ENCODE measurements at places on chromosomes 12 and 14.
A peak's percentile ranks its signal among the peaks of the same experiment; 100 is the strongest.

DNA sequence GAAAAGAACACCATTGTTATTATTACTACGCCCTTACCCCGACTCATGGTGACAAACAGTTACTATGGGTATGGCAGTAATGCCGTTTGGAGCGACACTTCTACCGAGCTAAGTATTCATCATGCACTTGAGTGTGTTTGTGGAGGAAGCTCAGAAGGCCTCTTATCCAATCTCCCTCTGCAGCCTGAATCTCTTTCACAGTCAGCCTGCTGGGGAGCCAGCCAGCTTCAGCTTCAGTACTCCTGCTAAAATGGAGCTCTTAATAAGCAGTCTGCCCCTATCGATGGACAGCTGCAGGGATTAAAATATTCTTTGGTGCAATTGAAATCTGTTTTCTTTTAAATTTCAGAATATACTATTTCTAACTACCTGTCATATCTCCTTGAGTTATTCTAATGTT is 24.7 kb upstream of the ATP5MC2 start:
- DNase-seq, result no peak

GRCh38 chr12:13238204-13238603 is 41.7 kb downstream of the EMP1 start:
- DNase-seq, result no peak

DNA sequence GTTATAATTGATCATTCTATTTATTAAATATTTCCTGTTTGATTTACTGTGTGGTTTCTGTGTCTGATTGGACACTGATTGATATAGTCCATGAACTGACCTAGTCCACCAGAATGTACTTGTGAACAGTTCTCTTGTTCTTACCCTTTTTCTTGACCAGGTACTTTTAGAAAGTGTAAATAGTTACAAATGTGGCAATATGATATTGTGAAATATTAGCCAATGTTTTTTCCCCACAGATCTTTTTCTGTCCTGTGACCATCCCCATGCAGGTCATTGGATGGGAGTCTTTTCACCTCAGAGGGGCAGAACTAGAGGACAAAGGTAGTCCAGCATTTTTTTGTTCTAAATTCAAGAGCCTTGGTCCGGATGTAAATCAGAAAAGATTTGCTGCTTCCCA is 8.3 kb upstream of the CRY1 start:
- no peak for DNase-seq

DNA sequence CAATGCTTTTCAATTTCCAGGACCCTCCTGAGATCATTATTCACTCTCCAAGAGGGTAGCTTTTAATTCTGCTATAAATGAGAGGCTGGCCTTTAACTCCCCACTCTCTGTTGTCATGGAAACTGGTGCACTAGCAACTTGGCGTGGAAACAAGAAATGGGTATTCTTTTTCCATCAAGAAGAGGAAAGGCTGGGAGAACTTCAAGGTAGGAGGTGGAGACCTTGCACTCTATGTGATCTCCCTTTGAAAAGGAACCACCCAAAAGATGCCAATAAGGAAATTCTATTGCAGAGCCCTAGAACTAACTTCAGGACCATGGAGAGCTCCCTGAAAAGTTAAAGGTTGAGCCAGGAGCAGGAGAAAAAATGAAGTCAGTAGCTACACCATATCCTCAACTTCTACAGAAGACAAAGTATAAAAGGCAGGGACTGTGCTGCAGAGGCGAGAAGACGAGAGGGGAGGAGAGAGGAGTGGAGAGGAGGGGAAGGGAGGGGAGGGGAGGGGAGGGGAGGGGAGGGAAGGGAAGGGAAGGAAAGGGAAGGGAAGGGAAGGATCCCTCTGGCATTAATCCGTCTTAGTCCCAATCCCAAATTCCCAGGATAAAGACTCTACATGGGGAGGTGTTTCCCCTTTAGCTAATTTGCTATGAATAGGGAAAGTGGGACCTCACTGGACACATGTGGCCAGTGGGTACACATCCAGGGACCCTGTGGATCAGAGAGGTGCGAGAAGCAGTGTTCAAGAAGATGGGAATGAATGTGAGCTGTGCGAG is 46.7 kb upstream of the FICD start:
- peak; percentile 10 for DNase-seq

GRCh38 chr12:968545-968944 is 19.1 kb upstream of the RAD52 start:
- no peak for DNase-seq

DNA sequence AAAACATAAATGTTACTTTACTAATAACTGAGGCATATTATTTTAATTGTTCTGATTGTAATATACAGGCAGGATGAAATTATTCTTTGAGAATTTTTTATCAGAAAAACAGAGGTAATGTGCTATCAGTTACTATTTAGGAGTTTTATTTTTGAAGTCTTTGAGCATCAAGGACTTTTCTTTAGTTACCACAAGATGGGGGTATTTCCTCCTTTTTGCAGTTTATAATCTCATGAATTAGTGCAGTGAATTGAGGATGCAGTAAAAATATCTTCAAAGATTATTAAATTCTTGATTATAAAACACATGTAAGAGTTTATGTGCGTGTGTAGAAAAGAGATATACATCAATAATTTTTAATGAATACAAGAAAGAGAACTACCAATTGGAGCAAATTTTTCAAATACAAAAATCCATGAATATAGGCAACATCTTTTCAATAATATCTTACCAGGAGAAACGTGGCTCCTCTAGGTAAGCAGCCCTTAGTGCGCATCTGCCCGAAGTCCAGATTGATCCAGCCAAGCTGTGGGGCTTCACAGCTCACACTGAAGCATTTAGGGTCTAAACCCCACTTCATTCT is 71.6 kb downstream of the ERGIC2 start:
- DNase-seq, result peak; percentile 12

GRCh38 chr12:109709401-109709991 is 4.1 kb upstream of the FAM222A start:
- no peak for DNase-seq

DNA sequence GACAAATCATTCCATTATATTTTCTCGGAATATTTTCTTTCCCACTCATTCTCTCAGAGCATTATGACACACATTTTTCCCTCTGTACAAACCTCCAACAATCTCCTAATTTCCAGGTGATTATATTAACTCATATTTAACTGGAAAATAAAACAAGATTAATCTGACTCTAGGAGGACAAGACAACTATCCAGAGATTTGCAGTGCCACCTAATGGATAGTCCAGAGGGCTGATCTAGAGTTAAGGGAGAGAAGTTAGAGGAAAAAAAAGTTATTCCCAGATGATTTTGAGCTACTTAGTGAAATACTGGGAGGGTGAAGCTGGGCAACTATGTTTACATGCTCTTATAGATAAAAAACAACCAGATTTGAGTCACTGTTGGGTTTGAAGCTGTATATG is 161.7 kb downstream of the ALX1 start:
- DNase-seq, result no peak

DNA sequence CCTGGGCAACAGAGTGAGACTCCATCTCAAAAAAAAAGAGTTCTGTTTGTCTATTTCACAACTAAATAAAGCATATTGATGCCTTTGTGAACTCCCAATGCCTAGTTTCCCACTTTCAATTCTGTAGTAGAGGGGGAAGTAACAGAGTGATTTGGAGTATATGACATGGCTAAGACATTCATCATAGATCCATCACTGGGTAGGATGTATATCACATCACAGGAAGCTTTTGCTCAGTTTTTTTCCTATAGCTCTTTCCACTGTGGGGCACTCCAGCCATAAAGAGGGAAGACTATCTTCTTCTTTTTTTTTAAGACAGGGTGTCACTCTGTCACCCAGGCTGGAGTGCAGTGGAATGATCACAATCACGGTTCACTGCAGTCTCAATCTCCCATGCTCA is 154.0 kb upstream of the BCL2L14 start:
- no peak for DNase-seq

GRCh38 chr14:24565766-24566165 is 10.3 kb downstream of the CTSG start:
- no peak for DNase-seq

- no peak for DNase-seq
Observed at GRCh38 chr12:124827588-124828184, 36.0 kb downstream of the SCARB1 start.

GRCh38 chr14:64788706-64789105 is 84.5 kb downstream of the PLEKHG3 start:
- peak; percentile 97 for DNase-seq

GRCh38 chr12:109804820-109805761 is 28.1 kb downstream of the TRPV4 start:
- DNase-seq, result peak; percentile 17

DNA sequence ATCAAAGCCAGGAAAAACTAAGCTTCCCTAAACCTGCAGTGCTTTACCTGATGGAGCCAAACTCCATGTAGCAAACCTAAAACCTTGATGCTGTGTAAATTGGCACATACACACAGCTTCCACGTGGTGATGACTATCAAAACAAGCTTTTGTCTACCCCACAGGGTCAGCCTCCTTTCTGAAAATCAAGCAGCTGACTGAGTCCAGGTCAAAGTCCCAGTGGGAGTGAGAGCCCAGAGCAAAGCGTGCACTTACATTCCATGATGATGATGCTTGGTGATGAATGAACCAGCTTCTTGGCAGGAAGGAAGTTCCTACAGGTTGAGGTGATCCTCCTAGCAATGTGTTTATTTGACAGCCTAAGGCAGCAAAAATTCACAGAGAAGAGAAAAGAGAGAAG is 630.0 kb upstream of the TBX3 start:
- peak; percentile 86 for DNase-seq

- DNase-seq, result no peak
Observed at GRCh38 chr14:86333493-86333892, 803.5 kb downstream of the FLRT2 start.

DNA sequence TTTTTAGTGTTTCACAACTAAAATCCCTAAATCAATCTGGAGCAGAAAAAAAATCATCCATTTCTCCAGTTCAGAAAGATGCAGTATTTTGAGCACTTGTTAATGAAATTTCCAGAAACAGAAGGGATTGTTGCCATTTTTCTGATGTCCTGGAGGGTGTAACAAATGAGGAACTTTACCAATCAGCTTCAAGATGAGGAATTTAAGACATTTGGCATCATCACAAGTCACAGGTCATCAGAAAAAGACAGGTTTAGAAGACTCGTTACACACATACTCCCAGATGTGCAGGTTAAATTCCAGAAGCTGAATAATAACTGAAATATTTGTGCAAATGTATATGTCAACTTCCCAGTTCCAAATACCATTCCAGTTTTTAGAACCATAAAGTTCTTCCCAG is 482 bp upstream of the PSMC1 start:
- no peak for DNase-seq

- DNase-seq, result no peak
Observed at GRCh38 chr12:110849748-110850403, 3.1 kb downstream of the CCDC63 start.

- no peak for DNase-seq
Observed at GRCh38 chr12:28540324-28540714, 350.1 kb downstream of the CCDC91 start.

GRCh38 chr14:36238666-36239363 is 62.3 kb upstream of the PTCSC3 start:
- peak; percentile 85 for DNase-seq

DNA sequence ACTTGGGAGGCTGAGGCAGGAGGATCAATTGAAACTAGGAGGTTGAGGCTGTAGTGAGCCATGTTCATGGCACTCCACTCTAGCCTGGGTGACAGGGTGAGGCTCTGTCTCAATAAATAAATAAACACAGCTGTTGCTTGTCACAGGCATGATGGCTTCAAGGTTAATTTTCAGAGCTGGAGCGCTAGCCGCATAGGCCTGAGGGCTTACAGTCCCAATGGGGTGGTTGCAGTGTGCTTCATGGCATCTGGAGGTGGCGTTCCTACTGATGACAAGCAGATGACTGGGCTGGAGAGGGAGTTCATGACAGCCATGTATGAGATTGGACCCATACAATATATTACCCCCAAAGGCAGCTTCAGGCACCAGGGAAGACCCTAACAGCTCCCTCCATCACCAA is 1.6 kb upstream of the FMNL3 start:
- no peak for DNase-seq

GRCh38 chr14:47596860-47597259 is 78.5 kb downstream of the MDGA2 start:
- DNase-seq, result no peak

- no peak for DNase-seq
Observed at GRCh38 chr14:70278281-70278680, 81.2 kb downstream of the COX16 start.

DNA sequence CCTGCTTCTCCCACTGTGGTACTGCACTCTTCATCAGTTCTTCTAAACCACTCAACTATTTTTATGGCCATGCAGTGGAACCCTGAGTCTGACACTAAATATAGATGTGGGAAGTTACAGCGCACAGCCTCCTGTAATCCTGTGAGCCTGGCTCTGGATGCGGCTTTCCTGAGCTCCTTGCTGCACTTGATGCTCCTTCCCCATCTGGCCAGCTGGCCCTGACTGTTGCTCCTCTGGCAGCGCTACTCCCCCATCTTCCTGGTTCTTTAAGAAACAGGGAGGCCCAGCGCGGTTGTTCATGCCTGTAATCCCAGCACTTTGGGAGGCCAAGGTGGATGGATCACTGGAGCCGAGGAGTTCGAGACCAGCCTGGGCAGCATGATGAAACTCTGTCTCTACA is 24.6 kb downstream of the IQSEC3 start:
- DNase-seq, result no peak

DNA sequence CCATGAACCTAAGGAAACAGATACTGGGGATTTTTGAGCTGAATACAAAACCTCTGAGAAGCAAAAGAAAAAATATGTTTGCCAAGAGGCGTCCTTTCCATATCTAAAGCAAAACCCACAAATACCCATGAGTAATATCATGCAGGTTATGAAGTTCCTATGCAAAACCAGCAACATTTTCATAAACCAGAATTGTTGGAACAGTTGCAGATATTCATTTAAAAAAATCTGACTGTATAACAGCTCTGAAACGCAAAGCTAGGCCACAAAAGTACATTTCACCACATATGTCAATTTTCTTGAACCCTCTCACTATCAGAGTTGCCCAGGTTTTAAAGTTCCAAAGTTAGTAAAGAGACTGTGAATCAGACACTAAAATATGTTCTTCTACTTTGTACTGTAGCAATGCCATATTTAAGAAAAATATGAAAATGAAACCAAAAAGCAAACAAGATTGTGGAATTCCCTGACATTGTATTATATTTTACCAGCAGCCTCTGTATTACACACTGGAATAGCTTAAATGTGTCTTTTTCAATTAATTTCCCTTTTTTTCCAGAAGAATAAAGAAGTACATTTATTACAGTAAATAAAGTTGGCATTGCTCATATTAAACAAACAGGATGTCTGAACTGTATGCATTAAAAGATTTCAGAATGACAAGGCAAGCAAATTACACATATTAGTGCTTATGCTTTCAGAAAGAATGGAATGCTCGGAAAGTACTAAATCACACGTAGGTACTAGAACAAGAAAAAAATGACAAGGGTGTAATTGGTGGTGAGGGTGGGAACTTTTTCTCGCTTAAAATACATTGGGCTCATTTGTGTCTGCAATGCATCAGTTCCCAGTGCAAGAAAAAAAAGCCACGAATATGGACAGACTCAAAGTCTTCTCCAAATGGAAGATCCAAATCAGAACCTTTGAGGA is 33.6 kb upstream of the HIF1A start:
- DNase-seq, result peak; percentile 82

DNA sequence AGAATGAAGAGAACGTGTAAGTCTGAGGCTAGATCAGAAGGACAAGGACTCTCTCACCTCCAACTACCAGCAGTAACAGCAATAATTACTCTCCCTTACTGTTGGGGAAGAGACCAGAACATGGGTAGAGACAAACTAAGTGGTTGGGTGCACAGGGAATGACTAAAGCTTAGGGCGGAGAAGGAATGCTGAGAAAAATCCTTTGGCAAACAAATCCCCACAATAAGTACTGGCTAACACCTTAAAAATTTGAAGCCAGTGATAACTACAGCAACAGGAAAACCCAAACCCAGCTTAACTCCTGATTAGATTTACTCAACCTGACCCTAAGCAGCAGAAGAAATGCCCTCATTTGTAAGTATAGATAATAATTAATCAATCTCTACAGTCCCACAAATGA is 759.0 kb downstream of the AACS start:
- DNase-seq, result peak; percentile 65
